ENCODE measurements at places on chromosomes 4 and X.

DNA sequence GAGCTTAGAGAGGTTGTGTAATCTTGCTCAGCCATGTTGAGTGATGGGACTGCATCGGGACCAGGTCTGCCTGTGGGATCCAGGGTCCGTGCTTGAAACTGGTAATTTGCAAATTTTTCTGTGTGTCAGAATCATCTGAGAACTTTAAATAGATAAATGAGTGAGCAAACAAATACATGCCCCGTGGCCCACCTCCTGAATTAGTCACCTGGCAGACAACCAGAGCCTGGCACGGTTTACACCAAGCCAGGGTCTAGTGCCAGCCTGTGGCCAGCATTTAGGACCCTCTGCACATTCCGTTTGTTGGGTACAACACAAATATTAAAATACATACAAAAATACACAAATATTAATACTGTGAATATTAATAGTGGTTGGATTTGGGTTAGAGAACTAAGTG, 90.6 kb upstream of the STOX2 start:
- DNase-seq = no peak

DNA sequence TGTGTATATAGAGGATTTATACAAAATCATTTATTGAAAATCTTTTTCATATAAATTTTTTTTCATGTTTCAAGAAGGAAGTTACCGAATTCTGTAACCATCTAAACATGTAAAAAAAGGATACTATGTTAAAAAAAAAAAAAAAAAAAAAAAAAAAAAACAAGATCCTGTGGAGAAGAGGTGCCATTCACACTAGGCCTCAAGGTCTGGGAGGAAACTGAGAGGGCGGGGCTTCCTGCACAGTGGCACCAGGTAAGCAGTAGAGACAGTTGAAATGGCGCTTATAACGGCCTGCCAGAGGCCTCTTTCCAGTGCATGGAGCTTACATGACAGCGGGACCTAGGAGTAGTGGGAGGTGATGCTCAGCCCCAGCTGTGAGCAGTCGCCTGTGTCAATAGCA, 17.5 kb downstream of the TRAPPC2 start:
- DNase-seq = no peak

GRCh38 chr4:133152831-133153481, 3.9 kb downstream of the PCDH10 start:
- peak; percentile 25 for DNase-seq

DNA sequence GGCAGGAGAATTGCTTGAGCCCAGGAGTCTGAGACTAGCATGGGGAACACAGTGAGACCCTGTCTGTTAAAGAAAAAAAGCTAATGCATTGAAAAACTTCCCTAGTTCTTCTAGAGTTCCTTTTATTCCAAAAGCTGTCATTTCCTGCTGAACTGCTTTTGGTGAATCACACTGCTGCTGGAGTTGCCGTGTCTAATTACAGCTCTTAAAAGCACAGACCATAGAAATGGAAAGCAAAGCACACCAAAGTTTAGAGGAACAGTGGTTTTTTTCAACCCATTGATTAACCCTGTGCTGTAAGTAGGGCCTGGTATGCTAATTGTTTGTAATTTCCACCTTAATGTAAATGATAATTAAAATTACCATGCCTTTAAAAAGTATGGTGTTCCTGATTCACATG, 52.4 kb downstream of the SEPTIN11 start:
- DNase-seq = no peak

Data from NCI-H524 (cell line).